T1000 (cell line): ENCODE measurements at places on chromosomes 4 and X.

DNA sequence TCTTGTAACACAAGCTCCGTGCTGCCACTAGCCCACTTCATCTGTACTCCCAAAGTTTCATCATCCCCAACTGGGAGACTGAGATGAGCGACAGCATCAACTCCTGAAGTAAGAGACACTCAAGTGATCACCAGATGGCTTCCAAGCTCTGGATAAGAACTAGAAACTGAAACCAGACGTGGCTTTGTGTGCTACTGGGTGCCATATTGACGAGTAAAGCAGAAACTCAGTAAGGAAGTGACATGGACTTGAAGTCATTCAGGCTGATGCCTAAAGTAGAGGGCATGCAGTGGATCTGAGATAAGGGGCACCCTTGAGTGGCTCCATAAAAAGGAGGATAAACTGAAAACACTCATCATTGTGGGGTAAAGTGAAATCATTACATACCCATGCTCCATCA is 72.4 kb downstream of the PCYT1B start:
- DNase-seq, result no peak

GRCh38 chrX:72128881-72129280 is 2.8 kb downstream of the RTL5 start:
- DNase-seq, result no peak

DNA sequence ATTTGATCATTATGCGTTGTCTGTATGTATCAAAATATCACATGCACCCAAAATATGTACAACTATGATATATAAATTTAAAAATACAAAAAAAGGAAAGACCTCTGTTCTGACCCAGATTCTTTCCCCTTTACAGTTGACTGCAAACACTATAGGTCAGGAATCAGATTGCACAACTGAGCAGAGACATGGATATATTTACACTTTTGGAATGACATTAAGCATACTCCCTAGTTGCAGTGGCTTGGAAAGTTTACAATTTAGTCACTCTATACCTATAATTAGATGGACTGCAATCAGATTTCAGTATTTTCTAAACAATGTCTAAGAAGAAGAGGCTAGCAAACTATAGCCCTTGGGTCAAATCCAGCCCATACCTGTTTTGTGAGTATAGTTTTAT is 98.5 kb upstream of the INPP4B start:
- DNase-seq, result no peak

GRCh38 chr4:186669159-186669731 is 54.4 kb downstream of the FAT1 start:
- no peak for DNase-seq

DNA sequence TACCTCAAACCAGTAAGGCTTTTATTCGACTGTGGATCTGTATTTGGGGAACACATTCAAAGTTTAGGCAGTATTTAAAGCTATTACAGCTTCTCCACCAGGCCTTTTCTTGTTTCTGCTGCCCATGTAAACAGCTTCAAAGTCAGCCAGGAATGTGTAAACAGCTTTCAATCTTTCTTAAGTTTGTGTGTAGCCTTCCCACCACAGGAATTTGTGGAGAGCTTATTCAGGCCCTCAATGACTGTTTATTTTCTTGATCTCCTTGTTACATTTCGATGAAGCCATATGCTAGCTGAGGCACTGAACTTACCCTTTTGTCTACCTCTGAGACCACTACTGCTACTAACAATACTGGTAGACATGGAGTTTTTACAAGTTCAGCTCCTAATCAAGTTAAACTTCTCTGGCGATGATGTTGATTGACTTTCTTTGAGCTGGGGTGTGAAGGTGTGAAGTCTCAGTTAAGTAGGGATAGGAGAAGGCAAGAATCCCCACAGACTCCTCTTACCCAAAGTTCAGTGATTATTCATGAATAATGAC is 72.6 kb downstream of the NWD2 start:
- no peak for DNase-seq

GRCh38 chr4:5446595-5447226 is 261.6 kb downstream of the EVC2 start:
- no peak for DNase-seq

GRCh38 chrX:77527233-77528001 is 80.2 kb downstream of the FGF16 start:
- DNase-seq, result no peak

DNA sequence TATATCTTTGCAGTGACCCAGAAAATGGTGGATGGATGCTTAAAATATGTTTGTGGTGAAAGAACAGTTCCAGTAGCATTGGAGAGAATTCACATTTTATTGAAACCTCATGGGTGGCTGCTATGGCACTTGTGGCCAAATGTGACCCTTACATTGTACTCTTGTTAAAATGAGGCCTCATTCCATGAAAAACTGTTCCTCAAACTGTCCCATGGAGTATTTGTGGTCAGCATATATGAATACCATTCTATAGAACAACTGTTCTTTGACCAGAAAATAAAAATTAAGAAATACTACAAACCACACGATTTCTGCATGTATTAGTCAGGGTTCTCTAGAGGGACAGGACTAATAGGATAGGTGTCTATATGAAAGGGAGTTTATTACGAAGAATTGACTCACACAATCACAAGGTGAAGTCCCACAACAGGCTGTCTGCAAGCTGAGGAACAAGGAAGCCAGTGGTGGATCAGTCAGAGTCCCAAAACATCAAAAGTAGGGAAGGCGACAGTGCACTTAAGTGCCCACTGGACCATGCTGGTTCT is 35.1 kb downstream of the GEMIN8 start:
- no peak for DNase-seq

DNA sequence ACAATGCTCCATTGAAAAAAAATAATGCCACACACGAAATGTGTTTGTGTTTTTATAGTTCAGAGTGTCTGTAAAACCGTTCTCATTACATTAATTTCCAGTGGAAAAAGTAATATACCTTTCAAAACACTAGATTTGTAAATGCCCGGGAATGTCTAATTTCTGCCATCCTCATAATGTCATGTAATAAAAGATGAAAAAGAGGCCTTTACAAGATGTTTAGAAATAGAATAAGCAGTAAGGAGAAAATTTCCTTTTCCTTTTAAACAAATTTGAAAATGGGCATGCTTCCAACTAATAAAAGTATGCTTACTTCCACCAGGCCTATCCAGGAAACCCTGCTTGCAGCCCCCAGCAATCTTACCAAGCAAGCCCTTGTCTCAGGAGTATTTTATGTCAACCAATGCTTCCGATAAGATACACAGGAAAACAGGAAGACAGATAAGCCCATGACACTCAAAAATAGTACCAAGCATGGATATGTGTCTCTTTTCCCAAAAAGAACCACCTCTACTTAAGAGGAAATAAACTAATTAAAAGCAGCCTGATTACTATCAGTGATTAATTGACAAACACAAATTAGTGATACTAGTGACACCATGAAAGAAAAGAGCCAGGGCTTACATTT is 894.7 kb upstream of the INTU start:
- DNase-seq, result no peak

DNA sequence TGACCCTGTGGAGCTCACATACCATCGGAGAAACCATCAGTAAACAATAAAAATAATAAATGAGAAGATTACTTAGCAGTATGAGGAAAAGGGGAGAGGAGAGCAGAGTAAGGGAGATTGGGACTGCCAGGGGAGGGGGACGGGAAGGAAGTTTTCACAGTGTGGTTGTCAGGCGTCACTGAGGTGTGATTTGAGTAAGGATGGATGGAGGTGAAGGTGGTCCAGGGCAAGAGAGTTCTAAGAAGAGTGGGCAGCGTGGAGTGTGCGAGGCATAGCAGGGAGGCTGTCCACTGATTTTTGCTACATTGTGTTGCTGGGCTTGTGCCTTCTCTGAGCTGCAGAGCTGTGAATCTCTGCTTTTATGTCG is 119.1 kb downstream of the HPGD start:
- no peak for DNase-seq

DNA sequence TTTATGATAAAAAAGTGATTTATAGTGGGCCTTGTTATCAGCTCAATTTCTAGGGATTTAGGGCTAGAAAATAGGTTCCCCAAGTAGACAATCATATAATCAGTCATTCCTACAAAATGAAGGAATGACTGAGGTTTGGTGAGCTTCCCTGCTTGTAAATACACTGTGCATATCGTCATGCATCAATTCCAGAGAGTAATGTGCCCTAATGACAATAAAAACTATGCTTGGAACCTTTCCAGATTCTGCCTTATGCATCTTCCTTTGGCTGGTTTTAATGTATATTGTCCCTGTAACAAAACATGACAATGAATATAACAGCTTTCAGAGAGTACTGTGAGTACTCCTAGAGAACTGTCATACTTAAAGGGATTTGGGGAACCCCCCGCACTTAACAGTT is 1310.9 kb downstream of the PCDH7 start:
- no peak for DNase-seq

DNA sequence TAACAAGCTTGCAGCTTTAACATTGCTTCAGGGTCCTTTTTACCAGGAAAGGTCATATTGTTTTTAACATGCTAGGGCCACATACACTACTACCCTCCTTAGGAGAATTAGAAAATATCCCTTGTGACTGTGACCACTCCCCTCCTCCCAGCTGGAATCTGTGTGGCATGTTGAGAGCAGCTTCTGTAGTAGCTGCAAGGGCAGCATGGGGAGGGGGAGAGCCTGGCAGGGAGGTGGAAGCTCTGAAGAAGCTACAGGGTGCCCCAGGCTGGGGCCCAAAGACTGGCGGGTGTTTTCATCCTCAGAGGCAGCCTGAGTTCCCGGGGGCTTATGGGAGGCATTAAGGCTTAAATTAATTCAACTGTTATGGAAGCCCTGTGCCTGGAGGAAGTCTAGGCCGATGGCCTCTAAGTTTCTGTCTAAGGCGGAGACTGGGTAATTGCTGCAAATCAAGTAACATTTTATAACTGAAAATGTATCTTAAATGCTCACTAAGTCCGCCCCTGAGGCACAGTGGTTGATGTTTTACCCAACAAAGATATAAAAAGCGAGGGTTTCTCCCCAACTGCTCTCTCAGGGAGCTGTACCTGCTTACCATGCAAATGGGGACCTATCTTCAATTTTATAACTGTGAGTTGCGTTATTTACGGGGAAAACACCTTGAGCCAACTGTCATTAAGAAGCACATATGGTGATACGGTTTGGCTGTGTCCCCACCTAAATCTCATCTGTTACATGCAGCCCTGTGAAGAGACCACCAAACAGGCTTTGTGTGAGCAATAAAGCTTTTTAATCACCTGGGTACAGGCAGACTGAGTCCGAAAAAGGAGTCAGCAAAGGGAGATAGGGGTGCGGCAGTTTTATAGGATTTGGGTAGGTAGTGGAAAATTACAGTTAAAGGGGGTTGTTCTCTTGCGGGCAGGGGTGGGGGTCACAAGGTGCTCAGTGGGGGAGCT is 37.4 kb upstream of the STS start:
- no peak for DNase-seq

- no peak for DNase-seq
Measured at GRCh38 chr4:138835832-138836533, 179.6 kb upstream of the NOCT start.

DNA sequence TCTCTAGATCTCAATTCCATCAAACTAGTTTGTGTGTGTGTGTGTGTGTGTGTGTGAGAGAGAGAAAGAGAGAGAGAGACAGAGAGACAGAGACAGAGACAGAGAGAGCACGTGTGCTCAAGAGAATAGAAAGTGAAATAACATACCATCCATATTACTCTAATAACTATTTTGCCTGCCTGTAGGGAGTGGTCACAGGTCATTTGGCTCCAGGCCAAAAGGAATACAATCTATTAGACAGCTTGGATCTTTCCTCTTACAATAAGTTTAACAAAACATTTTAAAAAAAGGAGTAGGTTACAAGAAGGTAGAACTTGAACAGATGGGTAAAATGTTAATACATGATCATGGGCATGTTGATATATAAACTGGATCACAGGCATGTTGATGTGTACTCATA is 76.2 kb downstream of the COL4A6 start:
- DNase-seq, result no peak

DNA sequence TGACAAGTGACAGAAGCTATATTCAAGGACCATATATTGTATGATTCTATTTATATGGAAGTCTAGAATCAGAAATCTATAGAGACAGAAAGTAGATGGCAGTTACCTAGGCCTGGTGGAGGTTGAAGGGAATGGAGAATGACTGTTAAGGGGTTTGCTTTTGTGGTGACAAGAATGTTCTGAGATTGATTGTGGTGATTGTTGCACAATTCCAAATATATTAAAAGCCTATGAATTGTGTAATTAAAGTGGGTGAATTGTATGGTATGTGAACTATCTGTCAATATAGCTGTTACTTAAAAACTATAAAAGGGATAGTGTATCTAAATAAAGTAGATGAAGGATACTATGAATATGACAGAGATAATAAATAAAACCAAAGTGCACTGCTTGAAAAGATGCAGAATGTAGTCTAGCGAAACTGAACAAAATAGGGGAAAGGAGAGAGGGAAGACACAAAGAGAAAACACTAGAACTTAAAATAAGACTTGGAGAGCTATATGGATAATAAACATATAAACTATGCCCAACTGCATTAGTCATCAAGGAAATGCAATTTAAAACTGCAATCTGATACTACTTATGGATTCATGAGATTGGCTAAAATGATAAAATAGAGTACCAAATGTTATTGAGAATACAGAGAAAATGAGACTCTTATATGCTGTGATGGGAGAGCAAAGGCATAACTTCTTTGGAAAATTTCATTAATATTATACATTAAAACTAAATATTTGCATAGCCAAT is 82.1 kb upstream of the BANK1 start:
- no peak for DNase-seq

GRCh38 chr4:51932261-51932660 is 87.9 kb downstream of the LRRC66 start:
- no peak for DNase-seq

- no peak for DNase-seq
Measured at GRCh38 chrX:53714580-53715345, 28.2 kb upstream of the HUWE1 start.

GRCh38 chr4:98448908-98449307 is 187.7 kb downstream of the RAP1GDS1 start:
- no peak for DNase-seq

DNA sequence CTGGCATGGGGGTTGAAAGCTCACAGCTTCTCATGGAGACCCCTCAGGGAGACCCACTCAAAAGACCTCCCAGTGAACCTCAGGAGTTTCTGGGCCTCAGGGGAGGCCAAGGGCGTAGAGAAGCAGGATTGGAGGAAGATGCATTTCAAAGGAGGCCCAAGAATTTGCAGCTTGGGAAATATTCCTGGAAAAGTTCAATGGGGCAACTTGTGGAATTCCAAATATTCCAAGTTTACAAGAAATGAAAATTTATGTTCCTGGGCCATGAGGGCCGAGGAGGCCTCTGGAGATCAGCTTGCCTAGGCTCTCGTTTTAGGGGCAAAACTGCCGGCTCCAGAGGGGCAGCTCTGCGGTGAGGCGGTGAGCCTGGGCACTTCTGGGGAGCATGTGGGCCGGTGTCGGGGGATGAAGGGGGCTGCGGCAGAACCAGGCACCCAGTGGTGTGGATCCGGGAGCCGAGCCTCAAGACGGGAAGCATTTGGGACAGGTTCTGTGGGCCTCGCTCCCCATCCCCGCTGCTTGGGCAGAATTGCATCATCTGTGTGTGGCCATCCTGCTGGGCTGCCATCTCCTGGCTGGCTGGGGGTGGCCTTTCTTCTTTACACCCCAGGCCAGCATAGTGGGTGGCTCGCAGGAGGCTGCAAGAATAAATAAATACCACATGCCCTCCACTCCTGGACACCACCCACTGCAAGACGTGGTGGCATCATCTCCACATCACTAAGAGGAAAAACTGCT is 54.6 kb upstream of the GPR78 start:
- no peak for DNase-seq
